Cardiac fibroblast (primary cell): ENCODE measurements at places on chromosomes 11 and 22.
A peak's percentile ranks its signal among the peaks of the same experiment; 100 is the strongest.

GRCh38 chr11:44658506-44658850 is 68.3 kb upstream of the TSPAN18 start:
- peak; percentile 26 for DNase-seq

GRCh38 chr11:88231894-88232482 is 56.7 kb upstream of the RAB38 start:
- DNase-seq = peak; percentile 69

DNA sequence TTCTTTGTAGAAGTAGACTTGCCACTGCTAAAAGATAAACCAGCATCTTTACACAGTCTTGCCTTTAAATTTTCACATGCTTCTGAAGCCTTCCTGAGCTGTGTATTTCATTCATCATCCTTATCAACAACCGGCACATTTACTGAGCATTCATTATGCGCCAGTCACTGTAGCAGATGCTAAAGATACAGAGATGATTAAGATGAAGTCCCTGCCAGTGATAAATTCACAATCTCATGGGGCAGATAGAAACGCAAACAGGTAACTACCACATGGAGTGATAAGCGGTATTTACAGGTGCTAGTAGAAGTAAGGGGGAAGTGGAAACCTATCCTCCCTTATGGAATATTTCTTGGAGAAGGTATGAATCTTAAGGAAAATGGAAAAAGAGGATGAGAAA is 67.2 kb downstream of the PRCP start:
- DNase-seq = no peak

- DNase-seq = peak; percentile 60
Observed at GRCh38 chr11:100929377-100929776, 200.2 kb downstream of the PGR start.

GRCh38 chr22:21977814-21978213 is 4.8 kb downstream of the TOP3B start:
- no peak for DNase-seq

DNA sequence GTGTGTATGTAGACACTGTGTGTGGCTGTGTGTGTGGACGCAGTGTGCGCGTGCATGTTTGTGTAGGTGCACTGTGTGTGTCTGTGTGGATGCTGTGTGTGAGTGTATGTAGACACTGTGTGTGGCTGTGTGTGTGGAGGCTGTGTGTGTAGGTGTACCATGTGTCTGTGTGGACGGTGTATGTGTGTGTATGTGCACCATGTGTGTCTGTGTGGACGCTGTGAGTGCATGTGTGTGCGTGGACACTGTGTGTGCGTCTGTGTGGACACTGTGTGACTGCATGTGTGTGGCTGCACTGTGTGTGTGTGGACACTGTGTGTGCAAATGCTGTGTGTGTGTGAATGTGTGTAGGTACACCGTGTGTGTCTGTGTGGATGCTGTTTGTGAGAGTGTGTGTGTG is 10.3 kb downstream of the TRPM5 start:
- no peak for DNase-seq

DNA sequence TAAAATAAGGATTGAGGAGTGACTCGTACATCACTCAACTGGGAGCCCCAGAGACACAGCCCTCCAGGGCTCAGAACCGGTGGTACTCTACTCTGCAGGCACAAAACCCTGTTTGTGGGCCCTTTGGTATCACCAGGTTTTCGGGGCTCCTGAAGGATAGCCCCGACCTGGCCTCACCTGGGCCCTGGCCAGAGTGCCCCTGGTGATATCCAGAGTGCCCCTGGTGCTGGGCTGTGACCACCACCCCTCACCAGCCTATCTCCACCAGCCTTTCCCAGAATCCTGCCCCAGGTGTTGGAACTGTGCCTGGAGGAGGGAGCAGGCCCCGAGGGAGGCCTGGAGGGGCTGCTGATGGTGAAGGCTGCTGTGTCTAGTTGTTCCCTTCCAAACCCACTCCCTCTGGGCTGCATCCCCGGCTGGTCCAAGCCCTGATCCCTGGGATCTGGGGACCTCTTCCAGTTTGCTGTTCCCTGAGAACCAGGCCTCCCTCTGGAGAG is 2.2 kb upstream of the GGT5 start:
- peak; percentile 37 for DNase-seq

- DNase-seq = no peak
Observed at GRCh38 chr22:27672721-27673418, 128.7 kb downstream of the MN1 start.

DNA sequence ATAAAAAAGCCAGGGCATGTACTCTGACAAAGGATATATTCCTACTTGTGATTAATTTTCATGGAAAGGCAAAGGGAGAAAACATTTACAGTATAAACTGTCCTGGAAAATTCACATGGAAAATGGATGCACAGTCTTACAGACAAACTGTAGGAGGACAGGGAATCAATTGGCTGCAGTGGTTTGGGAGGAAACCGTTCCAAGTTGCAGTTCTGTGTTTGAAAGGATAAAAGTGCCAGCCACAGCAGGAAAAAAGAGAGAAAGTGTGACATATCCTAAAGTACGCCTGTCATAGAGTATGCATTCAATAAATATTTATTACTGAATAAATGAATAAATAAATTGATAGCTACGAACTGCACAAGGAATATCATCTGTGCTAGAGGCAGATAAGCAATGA is 462.9 kb downstream of the RAB38 start:
- DNase-seq = no peak

DNA sequence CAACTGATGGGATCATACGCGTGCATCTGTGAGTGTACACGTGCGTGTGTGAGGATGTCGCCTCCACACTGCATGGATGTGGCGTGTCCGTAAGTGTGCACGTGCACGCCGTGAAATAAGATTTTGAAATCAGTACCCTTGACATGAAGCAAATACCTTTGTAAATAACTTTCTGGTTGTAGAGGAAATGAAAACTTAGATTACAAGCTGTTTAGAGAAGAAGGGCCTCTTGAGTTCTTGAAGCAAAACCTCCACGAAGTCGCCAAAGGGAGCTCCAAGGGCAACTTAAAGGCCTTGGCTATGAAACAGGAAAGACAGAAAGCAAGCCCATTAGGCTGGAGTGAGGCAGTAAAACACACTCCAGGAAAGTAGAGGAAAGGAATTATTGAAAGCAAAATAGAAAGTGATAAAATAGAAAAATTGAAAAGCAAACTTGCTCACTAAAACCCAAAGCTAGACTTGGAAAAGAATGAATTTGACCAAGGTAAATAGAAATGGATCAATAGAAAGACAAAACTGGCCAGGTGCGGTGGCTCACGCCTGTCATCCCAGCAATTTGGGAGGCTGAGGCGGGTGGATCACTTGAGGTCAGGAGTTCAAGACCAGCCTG is 29.7 kb upstream of the TOLLIP start:
- DNase-seq = no peak

DNA sequence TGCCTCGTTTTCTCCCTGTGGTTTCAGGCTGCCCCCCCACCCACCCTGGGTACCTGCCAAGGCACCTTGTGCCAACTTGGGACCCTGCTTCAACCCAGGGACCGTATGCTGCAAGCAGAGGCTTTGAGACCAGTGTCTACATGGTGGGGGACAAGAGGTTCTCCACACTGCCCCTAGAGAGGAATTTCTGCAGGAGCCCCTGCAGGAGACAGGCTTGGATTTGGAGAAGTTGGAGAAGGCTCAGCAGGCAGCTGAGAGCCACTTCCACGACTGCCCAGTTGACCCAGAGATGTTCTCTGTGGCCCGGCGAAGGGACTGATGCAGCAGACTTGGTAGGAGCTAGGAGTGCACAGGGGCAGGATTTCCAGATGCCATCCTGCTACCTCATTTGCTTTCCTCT is 20.1 kb upstream of the NNMT start:
- no peak for DNase-seq

DNA sequence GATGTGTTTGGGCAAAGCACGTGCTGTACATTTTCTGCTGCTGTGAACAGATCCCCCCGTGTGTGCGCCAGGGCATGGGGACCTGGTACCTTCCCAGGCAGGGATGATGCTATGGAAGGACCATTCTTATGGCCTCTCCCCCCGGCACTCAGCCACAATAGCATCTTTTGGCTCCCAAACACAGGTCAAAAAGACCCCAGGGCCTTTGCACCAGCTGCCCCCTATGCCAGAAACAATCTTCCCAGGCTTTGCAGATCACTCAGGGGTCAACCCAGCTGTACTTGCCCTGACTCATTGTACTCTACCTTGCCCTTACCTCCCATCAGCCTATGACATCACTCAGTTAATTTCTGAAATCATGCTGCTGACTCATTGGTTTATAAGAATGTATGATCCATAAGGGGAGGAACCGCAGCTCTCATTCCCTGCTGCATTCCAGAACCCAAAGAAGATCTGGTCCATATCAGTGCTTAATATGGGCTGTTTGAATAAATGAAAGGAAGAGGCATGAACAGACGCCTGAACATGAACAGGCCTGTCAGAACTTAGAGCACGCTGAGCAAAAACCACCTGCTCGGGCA is 100.7 kb downstream of the CELSR1 start:
- no peak for DNase-seq

DNA sequence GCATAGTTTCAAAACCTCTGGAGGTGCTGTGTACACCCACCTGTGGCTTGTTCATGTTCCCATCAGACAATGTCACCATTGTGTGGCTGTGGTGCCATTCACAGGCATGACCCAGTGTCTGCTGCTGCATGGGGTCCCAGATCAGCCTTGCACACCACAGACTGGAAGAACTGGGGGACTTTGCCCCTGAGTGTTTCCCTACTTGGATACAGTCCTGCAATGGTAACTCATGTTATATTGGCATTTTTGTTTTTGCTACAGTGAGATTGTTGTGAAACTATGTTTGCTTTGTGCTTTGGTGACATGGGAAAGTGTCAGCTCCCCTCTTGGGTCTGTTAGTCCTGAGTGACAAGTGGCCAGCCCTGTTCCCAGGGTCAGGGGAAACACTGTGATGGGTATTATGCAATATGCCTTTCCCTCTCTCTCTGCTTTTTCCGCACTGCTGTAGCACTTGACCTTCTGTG is 108.8 kb downstream of the NAV2 start:
- DNase-seq = no peak

GRCh38 chr11:106457727-106458126 is 380.3 kb downstream of the AASDHPPT start:
- peak; percentile 70 for DNase-seq

DNA sequence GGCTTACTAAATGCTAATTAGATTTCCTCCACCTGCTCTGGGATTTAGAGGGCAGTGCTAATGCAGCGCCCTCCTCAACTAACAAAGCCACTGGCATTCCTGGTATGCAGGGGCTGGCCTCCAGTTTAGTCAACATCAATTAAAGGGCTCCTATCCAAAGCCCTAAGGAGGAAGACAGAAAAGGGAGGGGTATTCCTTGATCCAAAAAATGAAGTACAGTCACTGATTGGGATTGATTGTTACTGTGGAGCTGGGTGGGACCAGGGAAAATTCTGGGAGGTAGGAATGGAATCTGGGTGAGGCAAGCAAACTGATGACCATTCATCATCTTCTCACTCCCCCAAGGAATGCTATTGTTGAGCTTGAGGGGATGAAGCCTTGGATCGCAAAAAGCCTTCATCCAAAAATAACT is 52.2 kb downstream of the GAB2 start:
- DNase-seq = peak; percentile 55

- no peak for DNase-seq
Observed at GRCh38 chr22:49163258-49163959, 664.3 kb downstream of the BRD1 start.

GRCh38 chr11:6538945-6539344 is 41.9 kb downstream of the DNHD1 start:
- DNase-seq = no peak

DNA sequence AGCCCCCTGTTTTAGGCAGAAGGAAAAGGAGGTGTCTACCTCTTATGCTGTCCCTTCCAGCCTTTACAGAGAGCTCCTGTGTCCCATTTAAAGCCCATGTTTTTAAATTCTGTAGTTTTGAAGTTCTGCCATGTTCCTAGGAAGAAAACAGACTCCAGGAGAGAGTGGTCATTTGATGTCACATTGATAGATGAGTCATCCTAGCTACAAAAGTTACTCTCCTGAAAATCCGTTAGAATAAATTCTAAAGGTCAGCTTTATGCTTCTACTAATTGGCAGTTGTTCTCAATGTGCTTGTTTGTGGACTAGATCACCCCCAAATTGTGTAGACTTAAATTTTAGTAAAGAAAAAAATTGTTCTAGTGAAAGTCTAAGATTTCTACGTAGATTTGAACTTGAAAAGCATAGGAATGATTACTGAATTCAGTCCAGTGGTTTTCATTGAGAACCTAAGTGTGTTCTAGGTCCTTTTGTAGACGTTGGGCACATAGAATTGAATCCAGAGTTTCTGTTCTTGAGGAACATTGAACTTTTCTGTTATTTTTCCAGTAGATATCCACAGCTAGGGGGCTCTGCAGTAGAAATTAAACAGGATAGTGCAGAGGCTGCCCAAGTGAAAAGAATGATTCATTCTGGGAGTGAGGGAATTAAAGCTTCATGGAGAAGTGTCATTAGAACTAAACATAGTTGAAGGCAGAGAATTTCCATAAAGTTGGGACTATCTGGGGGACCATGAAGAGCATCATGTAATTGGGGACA is 140.6 kb upstream of the RASSF10 start:
- DNase-seq = peak; percentile 41

GRCh38 chr11:12045914-12046635 is 37.6 kb upstream of the DKK3 start:
- no peak for DNase-seq

- DNase-seq = peak; percentile 30
Observed at GRCh38 chr22:20111045-20111688, 4.7 kb upstream of the RANBP1 start.

GRCh38 chr11:3665336-3666022 is 5.7 kb downstream of the CHRNA10 start:
- no peak for DNase-seq

DNA sequence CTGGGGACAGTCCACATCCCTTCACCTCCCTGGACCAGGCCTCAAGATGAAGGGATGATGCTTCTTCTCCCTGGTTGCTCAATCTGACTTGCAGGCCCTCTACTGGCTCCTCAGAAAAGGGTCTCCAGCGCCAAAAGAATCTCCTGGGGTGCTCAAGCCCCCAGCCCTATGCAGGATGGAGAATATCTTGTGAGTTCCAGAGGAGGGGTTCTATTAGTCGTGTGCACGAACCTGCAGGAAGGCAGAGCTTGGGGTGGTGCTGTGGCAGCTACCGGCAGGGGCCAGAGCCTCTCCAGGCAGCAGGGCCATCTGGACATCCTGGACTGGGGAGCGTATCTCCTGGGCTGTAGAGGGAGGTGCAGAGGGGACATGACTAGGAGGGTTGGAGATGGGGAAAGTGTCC is 1339.5 kb downstream of the BRD1 start:
- DNase-seq = no peak

DNA sequence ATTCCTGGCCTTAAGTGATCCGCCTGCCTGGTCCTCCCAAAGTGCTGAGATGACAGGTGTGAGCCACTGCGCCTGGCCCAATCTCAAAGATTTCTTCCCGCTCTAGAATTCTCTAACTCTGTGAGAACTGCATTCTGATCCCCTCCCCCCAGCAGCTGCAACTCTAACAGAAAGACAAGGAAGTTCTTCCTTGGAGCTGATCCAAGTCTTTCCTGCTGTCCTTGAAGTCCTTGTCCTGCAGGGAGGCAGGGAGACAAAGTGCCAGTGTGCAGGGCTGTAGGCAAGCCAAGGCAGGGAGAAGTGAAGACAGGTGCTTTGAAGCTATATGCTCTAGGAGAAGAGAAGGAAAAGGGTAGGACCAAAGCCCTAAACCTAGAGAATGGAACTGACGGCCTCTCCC is 9.5 kb upstream of the GGA1 start:
- no peak for DNase-seq
